Activated T-cell treated with anti-CD3 and anti-CD28 coated beads, Interleukin-2, amount 50 U/mL, for 1 hour (primary cell): ENCODE measurements at places on chromosomes 6 and 20.

DNA sequence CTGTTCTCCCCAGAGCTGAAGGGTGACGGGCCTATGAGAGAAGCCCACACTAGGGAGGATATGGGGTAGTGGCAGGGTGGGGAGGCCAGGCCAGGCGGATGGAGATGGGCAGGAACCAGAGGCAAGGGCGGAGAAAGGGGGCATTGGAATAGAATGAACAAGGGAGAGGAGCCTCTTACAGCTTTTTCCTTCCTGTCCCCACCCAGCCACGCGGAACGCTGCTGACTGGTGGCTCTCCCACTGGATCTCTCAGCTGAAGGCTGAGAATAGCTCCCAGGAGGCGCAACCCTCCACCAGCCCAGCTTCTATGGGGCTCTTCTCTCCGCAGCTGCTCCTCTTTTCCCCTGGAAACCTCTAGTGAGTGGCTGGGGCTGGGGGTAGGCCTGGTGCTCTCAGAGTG, 10.8 kb downstream of the DLK2 start:
- DNase-seq: no peak

GRCh38 chr6:3594201-3594600, 137.4 kb upstream of the SLC22A23 start:
- no peak for DNase-seq

GRCh38 chr6:34518669-34519365, 37.3 kb downstream of the SPDEF start:
- no peak for DNase-seq

DNA sequence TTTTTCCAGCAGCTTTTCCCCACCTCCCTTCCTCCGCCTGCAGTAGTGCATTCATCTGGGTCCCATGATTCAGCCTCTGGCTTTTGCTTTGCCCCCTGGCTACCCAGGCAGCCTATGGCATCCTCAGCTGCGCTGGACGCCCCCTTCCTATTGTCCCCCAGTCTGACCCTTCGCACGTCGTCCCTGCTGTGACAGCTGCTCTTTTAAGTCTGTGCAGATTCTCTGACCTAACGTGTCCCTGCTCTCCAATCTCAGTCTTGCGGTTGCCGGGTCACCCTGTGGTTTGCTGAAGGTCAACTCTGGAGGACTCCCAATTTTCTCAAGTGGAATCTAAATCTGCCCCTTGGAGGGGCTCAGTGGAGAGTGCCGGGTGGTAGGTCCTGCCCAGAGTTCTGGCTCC, 294.3 kb downstream of the CDC5L start:
- no peak for DNase-seq

DNA sequence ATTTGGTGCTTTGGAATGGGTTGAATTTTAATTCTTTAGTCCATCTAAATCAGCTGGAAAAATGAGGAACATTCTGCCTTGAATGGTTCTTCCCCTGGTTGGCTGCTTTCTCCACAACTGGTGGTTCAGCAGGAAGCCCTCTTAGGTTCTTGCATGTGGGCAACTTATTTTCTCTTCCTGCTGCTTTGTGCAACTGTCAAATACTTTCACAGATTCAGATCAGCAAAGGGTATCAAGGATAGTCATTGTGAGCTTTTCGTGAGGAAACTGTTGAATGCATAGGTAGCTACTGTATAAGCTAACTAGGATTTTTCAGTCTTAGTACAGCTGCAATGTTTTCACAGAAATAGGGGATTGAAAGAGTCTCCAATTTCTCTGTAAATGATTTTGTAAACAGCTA, 72.9 kb upstream of the MRAP2 start:
- no peak for DNase-seq

DNA sequence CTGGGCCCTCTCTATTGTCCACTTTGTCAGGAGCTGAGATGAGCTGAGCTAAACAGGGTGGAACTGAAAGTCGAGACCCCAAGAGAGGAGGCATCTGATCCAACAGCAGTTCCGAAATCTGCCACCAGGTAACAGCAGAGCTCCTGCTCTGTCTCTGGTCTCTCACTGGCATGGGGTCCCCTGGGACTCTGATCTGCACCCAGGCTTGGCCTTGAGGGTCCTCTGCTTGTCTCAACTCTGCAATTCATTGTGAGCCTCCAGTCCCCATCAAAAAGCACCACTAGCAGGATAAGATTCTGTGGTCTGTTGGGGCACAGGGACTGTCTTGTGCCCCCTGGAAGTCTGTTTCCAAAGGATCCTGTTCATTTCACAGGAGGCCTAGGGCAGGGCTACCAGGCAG, 62.5 kb upstream of the TOP1 start:
- no peak for DNase-seq

GRCh38 chr20:30610029-30610693, 647.3 kb upstream of the DEFB115 start:
- DNase-seq: no peak

- DNase-seq: no peak
Observed at GRCh38 chr20:10300582-10301446, 82.2 kb downstream of the SNAP25 start.

- no peak for DNase-seq
Observed at GRCh38 chr20:57393321-57394120, 2.3 kb downstream of the RBM38 start.

DNA sequence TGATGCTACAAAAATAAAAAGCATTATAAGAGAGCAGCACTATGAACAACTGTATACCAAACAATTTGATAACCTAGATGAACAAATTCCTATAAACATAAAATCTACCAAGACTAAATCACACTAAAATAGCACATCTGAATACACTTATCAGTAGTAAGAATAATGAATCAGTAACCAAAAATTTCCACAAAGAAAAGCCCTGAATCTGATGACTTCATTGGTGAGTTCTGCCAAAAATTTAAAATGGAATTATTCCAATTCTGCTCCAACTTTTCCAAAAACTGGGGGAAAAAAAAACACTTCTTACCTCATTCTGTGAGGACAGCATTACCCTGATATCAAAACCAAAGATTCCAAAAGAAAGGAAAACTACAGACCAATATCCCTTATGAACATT, 206.2 kb downstream of the WDR27 start:
- no peak for DNase-seq

DNA sequence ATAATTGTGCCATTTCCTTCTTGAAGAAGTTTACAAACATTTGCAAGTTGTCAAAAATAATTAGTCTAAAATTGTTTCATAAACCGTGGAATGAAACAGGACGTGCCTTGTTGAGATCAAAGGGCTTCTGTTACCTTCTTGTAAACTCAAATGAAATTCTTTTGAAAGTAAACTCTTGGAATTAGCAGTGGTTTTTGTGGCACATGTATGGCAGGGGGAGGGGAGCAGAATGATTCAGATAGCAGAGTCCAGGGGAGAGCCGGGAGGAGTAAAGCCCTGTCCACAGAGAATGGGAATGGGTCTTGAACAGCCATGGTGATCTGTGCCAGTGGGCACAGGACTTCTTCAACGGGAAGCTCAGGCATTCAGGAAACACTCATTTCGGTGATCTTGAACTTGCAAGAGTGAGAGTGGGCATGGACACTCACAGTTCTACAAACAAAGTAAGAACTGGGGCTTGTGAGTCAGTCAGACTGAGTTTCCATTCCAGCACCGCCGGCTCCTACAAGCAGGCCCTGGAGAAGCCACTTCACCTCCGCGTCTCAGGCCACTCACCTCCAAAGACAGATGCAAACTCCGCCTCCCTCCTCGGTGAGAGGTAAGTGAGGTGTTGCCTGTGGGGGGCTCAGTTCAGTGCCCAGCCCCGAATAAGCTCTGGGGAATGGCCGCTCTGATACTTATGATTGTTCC, 143.1 kb downstream of the CDH26 start:
- no peak for DNase-seq
